ENCODE measurements at places on chromosomes 2 and 18.

DNA sequence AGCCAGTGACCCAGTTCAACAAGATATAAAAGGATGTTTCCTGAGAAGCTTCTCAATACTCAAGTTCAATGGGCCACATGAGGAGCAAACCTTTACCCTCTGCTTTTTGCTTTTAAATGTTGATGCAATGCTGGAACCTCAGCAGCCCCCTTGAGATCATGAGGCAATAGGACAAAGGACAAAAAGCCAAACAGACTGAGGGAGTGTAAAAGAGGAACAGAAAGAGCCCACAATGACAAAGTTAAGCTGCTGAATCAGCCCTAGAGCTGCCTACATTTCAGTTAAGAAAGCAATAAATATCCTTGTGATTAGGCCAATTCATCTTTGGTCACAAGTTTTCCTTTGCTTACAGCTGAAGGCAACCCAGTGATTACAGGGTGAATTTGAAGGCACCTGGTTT lies 76.9 kb downstream of the MRO start:
- no peak for DNase-seq

GRCh38 chr18:5444847-5445246 lies 99.0 kb downstream of the EPB41L3 start:
- no peak for DNase-seq

DNA sequence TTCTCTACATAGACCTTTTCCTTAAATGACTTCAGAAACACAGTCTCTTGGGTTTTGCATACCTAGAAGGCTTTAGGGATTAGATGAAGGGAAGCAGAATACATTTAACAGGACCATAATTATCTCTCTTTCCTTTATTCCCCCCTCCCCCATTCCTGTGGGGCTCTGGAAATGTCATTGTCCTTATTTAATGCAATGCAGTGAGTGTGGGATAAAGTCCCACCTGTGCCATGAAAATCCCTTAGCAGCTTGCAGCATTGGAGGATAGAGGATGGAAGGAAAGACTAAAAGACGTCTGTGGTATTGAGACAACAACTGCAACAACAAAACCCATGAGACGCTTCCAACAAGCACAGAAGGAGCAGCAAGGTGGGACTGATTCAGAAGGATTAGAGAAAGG lies 117.8 kb upstream of the DCC start:
- DNase-seq = no peak

- no peak for DNase-seq
Observed at GRCh38 chr2:44954447-44954888, 13.0 kb downstream of the SIX3 start.

GRCh38 chr2:71748227-71748626 lies 294.9 kb downstream of the DYSF start:
- no peak for DNase-seq

DNA sequence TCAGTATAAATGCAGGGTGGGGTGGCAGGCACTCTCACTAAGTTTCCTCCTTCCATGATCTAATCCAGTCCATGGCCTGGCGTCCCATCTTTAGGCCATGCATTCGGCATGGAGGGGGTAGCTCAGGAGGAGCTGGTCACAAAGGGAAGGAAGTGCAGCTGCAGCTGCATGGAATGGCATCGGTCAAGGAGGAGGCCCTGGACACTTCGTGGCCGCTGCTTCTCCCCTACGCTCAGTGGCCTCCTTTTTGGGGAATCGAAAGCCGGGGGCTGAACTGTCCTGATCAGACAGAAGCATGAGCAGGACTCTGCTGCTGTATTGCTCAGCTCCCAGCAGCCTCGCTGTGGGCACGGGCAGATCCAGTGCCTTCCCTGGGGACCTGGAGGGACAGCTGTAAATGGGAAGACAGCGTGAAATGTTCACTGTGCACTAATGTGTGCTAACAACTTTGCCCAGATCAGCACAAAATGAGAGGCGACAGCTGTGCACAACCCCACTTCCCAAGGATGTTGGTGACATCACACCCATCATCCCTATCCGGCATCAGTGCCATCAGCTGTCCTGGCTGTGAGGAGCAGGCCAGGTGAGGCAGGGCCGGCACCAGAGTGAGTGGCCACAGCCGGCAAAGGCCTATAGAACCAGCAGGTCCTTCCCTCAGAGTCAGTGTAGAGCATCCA lies 520.1 kb upstream of the RAB6C start:
- DNase-seq = no peak

DNA sequence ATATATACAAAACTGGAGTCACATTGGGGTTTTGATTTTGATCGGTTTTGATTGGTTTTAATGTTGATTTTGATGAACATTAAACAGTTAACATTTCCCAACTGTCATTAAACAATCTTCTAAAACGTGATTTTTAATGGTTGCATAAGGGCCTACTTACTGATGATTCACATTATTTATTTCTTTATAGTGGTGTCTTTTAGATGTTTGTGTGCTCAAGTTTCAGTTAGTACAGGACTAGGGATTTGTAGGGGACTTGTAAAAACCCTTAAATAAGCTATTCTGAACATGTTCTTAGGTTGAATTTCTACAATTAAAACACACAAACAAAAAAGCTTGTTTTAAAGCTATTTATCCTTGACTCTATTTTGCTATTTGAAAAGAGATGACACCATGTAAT lies 61.6 kb downstream of the TTC21B start:
- DNase-seq = no peak

DNA sequence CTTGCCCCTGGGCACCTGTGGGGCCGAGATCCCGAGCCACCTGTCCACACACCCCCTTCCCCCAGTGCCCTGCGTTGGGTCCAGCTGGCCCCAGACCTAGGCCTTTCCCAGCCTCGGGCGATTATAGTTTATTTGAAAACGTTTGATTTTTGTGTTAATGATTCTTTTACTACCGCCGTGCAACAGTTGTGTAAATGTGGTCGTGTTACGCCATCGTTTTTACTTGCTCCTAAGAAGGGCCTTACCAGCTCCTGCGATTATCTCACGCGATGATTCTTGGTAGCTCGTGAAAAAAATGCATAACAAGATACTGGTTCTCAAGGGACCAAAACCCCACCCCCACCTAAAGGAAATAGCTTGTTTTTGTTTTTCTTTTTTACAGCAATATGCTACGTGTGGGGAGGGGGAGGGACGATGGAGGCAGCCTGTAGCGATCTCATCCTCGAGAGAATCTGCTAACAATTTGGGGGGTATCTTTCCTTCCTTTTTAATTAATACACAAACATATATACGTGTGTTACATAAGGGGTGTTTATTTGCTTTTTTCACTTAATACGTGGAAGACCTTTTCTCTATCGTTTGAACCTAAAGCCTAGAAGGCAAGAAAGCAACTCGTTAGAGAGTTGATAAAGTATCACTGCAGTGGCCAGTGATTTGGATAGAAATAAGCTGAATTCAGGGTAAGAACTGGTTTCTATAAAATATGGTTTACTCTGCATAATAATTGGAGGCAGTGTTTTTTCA lies 1.0 kb downstream of the ZDBF2 start:
- DNase-seq = peak; percentile 76

- no peak for DNase-seq
Observed at GRCh38 chr18:63421514-63421913, 762 bp downstream of the VPS4B start.

- no peak for DNase-seq
Observed at GRCh38 chr2:56287508-56287907, 103.7 kb downstream of the CCDC85A start.

DNA sequence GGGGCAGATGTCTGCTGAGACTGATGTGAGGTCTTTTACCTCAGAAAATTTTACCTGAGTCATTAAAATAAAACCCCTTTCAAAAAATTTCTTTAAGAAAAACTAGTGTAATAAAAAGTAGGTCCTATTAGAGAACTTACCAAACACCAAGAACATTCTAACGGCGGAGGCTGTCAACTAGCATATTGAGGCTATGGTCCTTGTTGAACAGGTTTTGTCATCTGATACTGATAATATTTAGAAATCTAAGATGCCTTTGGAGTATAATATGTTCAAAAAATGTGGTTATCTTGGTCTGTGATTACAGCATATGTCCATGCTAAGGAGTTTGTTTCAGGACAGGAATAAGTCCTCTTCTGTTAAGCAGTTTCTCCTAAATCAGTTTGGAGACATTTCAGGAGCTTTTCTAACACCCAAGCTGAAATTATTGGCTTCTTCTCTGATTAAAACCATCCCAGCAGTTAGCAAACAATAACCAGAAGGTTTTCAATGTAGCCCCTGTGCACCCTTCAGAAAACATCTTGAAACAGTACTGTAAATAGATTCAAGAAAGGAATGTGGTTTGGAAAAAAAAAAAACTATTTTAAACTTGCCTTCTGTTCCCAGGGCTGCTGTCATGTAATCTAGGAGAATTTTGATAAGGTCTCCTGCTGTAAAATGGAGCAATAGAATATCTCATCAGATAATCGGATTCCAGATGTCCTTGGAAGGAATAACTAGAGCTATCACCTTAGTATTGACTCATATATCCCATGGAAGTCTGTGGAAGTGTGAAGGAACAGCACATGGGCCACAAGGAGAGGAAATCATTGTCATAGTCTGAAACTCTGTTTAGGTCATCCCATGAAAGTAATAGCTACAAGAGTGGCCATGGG lies 58.7 kb upstream of the B3GNT2 start:
- DNase-seq = no peak

GRCh38 chr2:213274143-213274542 lies 10.1 kb upstream of the SPAG16 start:
- no peak for DNase-seq

GRCh38 chr2:30711646-30712085 lies 95.6 kb downstream of the CAPN13 start:
- DNase-seq = peak; percentile 85

DNA sequence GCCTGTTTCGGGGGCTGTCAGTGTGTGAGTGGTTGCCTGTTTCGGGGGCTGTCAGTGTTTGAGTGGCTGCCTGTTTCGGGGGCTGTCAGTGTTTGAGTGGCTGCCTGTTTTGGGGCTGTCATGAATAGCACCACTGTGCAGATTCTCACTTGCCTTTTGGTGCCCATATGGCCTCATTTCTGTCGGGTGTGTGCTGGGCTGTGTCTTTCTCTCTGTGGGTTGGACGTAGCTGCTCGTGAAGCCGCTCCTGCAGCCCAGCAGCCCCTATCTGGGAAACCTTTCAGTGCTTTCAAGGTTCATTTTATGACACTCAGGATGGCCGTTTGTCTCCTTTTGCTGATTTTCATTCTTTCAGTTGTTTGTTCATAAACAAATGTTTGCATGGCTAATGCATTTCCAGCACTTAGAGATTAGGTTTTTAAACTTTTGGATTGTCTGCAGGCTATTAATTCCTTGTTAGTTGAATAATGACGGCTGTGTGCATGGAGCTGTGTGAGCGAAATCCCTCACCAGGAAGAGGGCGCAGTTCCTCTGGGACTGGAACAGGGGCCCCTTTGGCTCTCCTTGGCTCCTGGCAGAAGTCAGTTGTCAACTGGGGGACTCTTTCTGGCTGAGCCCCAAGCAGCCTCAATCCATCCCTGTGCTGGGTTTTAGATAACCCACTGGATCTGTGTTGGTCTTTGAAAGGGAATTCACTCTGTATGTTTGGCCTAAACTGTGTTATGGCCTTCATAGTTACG lies 10.8 kb downstream of the AGAP1 start:
- no peak for DNase-seq

- no peak for DNase-seq
Observed at GRCh38 chr2:233546774-233547173, 19.8 kb downstream of the USP40 start.

DNA sequence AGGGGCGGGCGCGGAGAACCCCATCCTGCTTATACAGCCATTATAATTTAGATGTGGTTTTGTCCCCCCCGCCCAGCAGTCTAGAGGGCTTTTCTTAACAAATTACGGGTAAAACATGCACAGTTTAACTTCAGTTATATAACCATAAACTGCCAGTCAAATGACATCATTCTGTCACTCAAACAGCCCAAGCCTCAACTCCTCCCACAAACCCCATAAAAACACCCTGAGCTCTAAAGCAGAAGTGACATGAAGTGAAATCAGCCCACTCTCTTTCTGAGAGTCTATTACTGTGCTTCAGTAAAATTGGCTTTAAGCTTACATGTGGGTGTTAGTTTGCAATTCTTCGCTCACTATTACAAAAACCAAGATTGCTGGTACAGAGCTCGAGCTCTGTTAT lies 705.1 kb upstream of the GCFC2 start:
- no peak for DNase-seq

- no peak for DNase-seq
Observed at GRCh38 chr18:59623456-59624368, 73.5 kb downstream of the CCBE1 start.

GRCh38 chr2:203782262-203782976 lies 76.0 kb downstream of the CD28 start:
- no peak for DNase-seq

DNA sequence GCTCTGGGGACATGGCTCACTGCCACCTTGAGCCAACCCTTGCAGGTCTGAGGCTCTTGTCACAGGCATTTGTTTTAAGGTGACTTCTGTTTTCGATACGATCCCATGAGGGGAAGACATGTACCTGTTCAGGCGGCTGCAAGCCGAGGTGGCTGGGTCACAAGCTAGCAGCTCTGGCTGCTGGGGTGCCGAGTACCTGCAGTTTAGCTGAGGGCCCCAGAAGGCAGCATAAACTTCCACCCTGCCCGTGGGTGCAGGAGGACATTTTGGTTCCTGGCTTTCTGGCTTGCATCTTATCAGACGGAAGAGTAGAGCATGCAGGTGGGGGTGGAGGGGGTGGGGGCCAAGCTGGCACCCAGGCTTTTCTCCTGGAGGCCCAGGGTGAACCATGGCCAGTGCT lies 28.4 kb downstream of the COA5 start:
- no peak for DNase-seq

GRCh38 chr2:99922664-99923063 lies 219.7 kb downstream of the AFF3 start:
- DNase-seq = no peak

DNA sequence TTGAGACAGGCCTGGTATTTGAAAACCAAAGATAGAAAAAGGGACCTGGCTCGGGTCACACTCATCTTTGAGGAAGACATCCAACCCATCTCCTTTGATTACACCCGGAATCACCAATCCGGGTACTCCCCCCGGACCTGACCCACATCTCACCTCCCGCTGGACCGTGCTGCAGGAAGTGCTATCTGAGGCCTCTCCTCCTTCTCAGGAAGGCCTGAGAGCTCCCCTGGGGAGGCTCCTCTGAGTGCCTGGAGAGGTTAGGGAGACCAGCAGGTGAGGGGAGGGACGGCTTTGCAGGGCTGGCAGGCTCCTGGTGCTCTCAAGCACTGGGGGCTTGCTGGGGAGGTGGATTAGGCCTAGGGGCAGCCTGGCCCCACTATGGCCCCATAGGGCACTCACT lies 170.9 kb downstream of the ACKR3 start:
- no peak for DNase-seq
